ENCODE measurements at places on chromosomes 1 and 21.

DNA sequence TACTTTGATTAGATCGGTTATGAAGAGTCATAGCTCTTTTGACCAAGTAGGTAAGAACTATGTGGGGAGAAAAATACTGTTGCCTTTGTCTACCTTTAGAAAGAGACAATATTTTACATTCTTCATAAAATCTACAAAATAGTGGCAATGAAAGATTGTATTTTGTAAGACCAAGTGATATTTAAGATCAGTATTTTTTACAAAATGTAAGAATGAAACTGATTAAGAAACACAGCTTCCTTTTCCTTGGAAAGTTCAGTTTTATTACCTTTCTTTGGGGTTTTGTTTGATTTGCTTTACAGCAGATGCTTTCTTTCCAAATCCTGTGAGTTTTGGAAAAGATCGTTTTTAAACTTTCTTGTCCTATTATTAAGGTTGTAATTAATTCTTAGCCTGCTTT is 69.8 kb downstream of the SLC35A3 start:
- no peak for DNase-seq

GRCh38 chr1:178020968-178021640 is 51.2 kb upstream of the SEC16B start:
- no peak for DNase-seq

- DNase-seq = no peak
These were observed 182.7 kb downstream of the LMX1A start for GRCh38 chr1:165173818-165174217.

DNA sequence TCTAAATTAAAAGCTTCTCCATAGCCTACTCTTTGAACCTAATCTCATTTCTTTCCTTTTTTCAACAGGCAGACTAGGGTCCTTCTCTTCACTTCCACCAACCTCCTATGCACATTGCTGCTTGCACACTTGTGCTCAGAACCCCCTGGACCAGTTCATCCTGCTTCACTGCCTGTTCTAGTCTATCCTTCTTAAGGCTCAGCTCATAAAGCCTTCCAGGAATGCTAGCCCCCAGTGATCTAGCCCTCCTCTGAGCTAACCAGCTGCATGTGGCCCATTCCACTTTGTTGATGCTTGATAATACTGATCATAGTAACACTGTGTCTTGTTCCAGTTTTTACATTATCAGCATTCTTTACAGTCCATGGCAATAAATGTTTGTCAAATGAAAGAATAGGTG is 22.9 kb upstream of the PHGDH start:
- DNase-seq = no peak

DNA sequence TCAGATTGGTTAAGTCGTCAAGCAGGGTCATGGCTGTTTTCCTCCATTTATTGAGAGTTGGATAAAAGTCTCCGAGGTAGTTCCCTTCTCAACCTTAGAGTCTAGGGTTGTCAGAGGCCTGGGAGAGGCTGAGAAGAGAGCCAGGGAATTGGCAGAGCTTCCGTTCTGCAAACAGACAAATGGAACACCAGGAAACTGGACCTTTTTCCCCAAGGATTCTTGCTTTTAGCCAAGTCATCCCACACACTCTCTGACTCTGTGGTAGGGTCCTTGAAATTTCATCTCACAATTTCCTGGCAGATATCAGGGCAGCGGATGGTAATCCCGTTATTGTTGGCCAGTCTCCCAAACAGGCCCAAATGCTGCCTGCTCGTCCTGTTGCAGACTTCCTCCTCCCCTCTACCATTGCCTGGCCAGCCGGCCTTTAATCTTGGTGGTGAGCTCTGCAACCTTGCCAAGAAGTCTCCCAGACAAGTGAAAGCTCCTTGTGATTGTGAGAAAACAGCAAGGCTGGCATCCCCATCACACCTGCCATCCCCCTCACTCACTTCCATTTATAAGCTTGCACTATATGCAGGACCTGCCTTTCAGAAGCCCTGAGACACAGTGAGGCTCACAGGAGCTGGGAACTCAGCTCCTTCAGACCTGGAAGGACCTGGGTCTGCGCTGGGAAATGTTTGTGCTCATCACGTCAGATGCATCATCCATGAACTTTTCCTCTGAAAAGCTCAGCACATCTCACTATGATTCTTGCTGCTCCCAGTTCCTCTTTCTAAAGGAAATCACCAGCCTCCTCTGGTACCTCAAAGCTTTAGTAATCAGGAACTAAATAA is 13.7 kb upstream of the SRP9 start:
- no peak for DNase-seq

- no peak for DNase-seq
These were observed 33.4 kb upstream of the RNPC3 start for GRCh38 chr1:103492003-103492625.

- no peak for DNase-seq
These were observed 22.1 kb downstream of the EDARADD start for GRCh38 chr1:236416165-236416564.

GRCh38 chr1:154324241-154324640 is 1.1 kb upstream of the ATP8B2 start:
- no peak for DNase-seq

GRCh38 chr1:111497592-111497991 is 5.8 kb downstream of the ADORA3 start:
- no peak for DNase-seq

GRCh38 chr1:15684042-15684461 is at the start of gene PLEKHM2:
TSS of gene PLEKHM2 (plus strand) at chr1:15684320. CDS start at chr1:15684559, 239 bp downstream.
- DNase-seq = peak; percentile 93

- peak; percentile 42 for DNase-seq
These were observed 6.0 kb downstream of the CYB561D1 start for GRCh38 chr1:109499661-109500536.

DNA sequence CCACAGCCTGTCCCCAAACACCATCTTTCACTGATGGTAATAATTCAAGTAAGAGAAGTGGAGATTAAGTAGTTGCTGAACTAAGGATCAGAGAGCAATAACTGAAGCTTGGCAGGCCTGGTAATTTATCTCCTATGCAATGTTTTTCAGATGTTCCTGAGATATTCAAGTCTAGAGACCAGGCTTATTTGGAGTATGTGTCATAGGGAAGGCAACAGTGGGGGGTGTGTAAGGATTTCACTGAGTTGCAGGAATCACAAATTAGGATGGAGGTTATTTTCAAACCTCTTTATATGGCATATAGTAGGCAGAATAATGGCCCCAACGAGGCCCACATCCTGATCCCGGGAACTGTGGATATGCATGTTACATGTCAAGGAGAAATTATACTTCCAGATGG is 171.7 kb downstream of the KCNJ6 start:
- no peak for DNase-seq

DNA sequence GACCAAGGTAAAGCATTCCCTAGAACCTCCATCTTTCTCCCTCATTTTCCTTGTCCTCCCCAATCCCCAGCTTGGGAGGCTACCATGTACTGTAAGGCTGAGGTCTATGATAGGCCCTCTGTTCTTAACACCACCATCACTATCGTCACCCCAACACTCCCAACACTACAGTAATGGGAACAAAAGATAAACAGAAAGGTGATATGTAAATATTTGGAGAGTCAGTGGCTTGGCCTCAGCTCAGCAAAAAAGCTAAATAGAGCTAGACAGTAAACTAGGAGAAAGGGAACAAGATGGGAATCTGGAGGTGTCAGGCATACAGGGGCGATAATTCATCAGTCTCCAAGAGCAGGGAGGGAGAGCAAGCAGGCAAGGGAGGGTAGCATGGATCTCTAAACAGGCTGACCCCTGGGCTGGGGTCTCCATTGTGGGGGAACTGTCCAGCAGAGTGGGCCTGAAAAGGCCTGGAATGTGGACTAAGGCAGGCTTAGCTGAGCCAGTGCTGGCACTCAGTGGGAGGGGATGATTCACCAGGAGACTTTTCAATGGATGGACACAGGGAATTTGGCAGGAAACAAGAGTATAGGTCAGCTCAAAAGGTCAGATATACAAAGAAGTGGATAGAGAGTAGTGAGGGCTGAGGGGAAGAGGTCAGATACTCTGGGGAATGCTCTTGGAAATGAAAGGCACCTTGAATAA is 6.7 kb downstream of the WNT2B start:
- no peak for DNase-seq

DNA sequence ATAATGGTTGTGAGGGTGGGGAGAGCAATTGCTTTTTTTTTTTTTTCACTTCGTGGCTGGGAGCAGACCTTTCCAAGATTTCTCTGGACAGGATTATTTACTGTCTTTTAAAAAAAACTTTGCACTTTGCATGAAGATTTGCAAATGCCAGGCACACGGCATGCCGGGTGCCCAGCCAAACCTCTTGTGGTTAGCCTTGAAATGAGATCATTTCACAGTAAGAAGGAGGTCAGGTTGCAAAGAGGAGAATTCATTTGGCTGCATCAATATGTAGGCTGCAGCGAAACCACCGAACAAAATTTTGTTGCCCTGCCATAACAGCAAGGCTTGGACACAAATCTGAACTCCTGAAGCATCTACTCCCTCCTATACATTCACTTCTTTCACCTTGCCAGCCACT is 36.5 kb upstream of the KCND3 start:
- DNase-seq = no peak

GRCh38 chr21:45979651-45980050 is 1.9 kb upstream of the COL6A1 start:
- DNase-seq = no peak

- DNase-seq = no peak
These were observed 209.0 kb upstream of the HOOK1 start for GRCh38 chr1:59605761-59606160.

DNA sequence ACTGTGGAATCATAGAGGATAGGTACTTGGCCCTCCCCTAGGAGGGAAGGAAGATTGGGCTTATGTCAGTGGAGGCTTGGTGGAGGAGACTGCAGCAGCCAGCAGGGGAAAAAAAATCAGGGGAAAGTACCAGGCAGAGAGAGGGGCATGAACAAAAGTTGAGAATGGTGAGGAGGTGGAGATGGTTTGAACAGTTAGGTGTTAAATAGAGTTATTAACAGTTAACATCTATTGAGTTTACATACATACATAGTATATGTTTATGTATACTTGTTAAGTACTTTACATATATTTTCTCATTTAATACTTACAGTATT is 136.5 kb upstream of the HNRNPU start:
- no peak for DNase-seq

GRCh38 chr1:214439352-214440119 is 111.9 kb downstream of the PTPN14 start:
- DNase-seq = no peak

- DNase-seq = no peak
These were observed 37.0 kb downstream of the DMAP1 start for GRCh38 chr1:44250068-44250781.

- no peak for DNase-seq
These were observed 213.4 kb downstream of the APP start for GRCh38 chr21:25956993-25957714.

DNA sequence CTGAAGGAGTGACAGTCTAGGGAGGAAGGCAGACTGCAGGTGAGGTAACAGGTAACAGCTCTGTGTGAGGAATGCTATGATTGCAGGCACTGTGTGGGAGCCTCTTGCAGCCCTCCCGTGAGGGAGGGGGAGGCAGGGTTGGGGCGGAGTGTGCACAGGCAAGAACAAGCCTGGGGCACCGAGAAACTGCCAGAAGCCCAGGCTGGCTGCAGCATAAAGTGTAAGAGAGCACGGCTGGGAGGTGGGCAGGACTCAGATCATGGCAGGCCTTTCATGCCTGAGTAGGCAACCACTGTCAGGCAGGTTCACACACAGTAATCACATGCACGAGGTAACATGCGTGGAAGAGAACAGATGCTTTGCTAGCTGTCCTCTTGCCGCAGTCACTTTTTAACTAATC is 11.3 kb upstream of the RHEX start:
- peak; percentile 25 for DNase-seq

DNA sequence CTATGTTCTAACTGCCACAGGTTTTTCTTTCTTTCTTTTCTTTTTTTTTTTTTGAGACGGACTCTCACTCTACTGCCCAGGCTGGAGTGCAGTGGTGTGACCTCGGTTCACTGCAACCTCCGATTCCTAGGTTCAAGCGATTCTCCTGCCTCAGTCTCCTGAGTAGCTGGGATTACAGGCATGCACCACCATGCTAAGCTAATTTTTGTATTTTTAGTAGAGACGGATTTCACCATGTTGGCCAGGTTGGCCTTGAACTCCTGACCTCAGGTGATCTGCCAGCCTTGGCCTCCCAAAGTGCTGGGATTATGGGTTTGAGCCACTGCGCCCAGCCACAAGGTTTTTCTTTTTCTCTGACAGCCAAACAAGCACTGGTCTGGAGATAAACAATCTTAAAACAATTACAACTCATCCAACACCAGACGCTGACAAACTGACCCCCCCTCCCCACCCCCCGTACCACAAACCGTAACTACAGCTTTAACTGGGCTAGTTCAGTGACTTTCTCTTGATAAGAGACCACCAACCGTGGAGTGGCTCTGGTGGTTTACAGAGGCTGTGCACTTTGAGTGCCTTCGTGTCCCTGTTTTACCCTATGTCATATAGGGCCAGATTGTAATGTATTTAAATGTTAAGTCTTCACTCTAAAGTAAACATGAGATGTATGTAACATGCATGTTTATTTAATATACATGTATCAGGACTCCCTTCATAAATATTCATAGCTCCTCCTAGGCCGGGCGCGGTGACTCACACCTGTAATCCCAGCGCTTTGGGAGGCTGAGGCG is 19.5 kb upstream of the PUM1 start:
- peak; percentile 24 for DNase-seq

GRCh38 chr1:54376430-54377039 is 29.7 kb downstream of the SSBP3 start:
- DNase-seq = no peak

- no peak for DNase-seq
These were observed 4.9 kb downstream of the CAMK2N1 start for GRCh38 chr1:20480951-20481617.

DNA sequence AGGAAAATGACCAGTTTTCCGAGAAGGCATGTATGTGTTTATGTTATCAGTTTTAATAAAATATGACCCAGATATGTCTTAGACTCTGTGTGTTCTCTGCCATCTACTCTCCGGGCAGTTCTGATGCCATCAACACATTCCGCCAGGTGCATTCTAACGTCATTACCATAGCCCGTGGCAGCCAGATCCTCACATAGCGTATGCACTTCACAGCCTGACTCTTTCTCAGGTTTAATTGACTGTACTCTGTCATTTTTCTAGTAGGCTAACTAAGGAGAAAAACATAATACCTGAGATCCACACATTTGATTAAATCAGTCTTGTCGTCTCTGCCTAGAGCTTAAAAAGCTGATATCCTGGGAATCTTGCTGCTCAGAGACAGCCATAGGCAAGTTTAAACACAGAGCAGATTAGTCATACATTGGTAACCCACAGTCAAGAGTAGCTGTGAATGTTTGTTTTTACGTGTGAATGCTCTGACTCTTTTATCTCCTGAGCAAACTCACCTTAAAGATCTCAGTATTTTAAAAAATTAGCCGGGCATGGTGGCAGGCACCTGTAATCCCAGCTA is 175.9 kb downstream of the GREM2 start:
- DNase-seq = no peak

DNA sequence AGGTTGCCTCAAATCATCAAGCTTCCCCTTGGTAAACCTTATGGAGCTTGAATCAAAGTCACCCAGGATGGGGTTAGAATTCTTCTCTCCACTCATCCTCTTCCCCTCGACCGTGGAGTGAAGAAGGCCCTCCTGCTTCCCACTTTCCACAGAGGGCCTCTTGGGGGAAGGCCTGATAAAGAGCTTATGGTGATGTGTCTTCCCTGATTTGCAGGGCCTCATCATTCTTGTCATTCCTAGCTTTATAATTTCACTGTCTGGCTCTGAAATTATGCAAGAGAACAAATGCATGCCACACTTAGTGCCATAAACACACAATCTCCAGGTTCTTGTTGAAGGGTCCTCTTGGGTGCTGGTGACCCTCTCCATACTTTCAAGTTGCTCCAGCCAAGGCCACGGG is 101.2 kb downstream of the HMGB4 start:
- no peak for DNase-seq
